Activated T-helper 17 cell treated with anti-CD3 and anti-CD28 coated beads, Interleukin-2, amount 50 U/mL, for 72 hours (primary cell): ENCODE measurements at places on chromosomes 2 and 18. TPM values are rescaled to one million over a fixed set of nuclear protein-coding genes. Genes with fewer than 3 reads are reported as not detected.

GRCh38 chr2:7116511-7116910 is 199.3 kb downstream of the RNF144A start:
- ATAC-seq: no peak

DNA sequence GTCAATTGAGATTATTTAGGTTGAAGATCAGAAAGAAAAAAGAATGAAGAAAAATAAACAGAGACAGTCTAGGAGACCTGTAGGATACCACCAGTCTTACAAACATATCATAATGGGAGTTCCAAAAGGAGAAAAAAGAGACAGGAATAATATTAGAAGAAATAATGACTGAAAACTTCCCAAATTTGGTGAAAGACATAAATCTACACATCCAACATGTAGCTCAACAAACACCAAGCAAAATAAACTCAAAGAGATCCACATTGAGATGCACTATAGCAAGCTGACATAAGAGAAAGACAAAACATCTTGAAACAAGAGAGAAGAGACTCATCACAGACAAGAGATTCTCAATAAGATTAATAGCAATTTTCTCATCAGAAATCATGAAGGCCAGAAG is 274.0 kb downstream of the TFCP2L1 start:
- ATAC-seq: no peak

GRCh38 chr2:236264256-236264655 is at the start of gene ASB18:
ASB18 (minus strand) TSS chr2:236264406; CDS start chr2:236264345, 61 bp downstream.
- no peak for ATAC-seq

DNA sequence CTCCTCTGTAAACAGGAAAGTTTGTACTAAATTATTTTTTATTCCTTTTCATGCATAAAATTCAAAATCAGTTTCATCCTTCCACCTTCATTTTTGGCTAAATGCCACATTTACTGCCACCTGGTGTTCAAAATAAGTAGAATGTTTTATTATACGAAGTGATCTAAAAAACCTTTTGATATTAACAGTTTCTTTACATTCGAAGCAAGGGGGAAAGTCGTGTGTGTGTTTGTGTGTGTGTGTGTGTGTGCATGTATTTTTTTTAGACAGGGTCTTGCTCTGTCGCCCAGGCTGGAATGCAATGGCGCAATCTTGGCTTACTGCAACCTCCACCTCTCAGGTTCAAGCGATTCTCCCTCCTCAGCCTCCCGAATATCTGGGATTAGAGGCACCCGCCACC is 9.0 kb upstream of the SCN9A start:
- no peak for ATAC-seq

GRCh38 chr2:64686283-64686956 is 32.7 kb upstream of the SERTAD2 start:
- ATAC-seq: peak; percentile 79

DNA sequence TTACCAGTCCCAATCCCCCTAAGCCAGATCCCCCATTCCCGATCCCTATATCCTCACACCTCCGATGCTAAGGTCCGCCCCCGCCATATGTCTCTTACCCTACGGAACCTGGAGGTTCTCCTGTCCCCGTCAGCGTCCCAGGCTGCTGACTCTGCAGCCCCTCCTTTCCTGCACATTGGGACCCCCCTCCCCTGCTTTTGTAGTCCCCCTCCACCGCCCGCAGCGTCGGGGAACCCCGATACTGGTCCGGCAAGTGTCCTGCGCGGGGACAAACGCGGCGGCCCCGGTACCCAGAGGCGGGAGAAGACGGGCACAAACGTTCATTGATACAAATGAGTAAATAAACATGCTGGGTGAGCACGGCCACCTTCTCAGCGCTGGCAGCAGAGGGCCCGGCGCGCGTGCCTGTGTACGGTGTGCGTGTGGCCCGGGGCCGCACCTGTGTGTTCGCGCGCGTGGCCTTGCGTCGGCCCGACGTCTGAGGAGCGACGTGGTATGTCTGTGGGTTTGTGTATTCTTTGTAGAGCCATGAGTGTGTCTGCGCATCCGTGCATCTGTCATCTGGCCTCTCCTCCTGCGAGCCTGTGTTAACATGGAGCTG is 2.0 kb upstream of the CYP26B1 start:
- peak; percentile 37 for ATAC-seq

DNA sequence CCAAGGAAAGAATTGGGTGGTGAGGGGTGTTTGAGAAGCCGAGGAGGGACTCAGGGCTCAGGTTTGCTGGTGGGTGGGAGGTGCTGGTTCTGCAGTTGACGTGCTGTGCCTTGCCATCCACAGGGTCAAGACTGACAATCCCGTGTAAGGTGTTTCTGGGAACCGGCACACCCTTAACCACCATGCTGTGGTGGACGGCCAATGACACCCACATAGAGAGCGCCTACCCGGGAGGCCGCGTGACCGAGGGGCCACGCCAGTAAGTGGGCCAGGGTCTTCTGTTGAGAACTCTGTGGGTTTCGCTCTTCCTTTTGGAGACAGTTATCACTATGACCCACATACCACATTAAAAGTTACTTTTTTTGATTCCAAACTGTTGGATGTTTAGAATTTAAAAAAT is 32.6 kb downstream of the IL1R2 start:
- ATAC-seq: no peak

GRCh38 chr2:6423157-6423556 is 442.6 kb downstream of the CMPK2 start:
- ATAC-seq: no peak

GRCh38 chr2:219803294-219803693 is 175.9 kb downstream of the SLC4A3 start:
- ATAC-seq: no peak

DNA sequence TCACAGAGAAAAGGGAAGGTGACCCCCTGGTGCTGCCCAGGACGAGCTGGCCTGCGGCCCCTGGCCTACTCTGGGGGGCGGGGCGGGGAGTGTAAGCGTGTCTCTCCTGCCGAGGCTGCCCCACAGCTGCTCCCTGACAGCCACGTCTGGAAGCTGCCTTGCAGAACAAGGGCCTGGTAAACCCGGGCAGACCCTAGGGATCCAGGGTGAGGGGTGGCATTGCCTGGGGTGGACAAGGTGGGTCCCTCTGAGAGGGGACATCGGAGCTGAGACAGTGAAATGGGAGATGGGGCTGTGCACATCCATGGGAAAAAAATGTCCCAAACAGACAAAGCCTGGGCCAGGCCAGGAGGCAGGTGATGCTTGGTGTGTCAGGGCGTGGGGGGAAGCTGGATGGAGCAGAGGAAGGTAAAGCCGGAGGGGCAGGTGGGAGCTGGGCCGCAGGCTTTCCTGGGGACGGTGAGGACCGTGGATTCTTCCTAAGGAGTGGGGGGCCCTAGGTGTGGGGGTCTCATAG is 66.0 kb upstream of the HDAC4 start:
- ATAC-seq: no peak

- peak; percentile 35 for ATAC-seq
These were observed 626 bp downstream of the CAPN10 start for GRCh38 chr2:240586919-240587800.

- ATAC-seq: peak; percentile 94
These were observed 83.9 kb downstream of the PDK1 start for GRCh38 chr2:172639823-172640222.

GRCh38 chr18:43578706-43579105 is 301.4 kb upstream of the SYT4 start:
- ATAC-seq: no peak

- ATAC-seq: no peak
These were observed 117.2 kb downstream of the SLC4A3 start for GRCh38 chr2:219744600-219744999.

GRCh38 chr18:74513883-74514205 is 17.7 kb downstream of the CNDP2 start:
- no peak for ATAC-seq

- no peak for ATAC-seq
These were observed 52.5 kb upstream of the CSRNP3 start for GRCh38 chr2:165417009-165417408.

DNA sequence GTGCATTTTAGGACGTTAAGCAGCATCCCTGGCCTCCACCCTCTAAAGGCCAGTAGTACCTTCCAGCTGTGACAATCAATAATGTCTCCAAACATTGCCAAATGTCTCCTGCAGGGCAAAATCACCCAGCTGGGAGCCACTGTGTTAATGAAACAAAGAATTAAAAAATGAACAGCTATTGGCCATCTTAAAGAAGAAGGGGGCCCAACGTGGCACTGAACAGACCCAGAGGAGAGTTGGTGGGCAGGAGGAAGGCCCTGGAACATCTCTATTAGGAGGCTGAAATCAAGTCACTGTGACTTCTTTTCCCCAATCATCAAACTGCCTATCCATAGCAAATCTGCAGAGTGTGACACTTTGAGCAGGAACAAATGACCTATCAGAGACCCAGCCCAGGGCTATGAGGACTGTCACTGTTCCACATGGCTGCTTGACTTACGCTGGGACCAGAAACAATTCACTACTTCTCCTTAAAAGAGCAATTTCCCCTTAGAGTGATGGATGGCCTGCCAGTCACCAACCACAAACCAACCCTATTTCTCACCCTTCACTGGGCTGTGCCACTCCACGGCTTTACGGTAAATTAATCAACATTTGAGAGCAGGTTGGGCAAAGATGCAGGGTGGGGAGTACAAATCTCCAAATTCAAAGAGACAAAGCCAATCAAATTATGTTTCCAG is 35.2 kb upstream of the TEX51 start:
- ATAC-seq: no peak

DNA sequence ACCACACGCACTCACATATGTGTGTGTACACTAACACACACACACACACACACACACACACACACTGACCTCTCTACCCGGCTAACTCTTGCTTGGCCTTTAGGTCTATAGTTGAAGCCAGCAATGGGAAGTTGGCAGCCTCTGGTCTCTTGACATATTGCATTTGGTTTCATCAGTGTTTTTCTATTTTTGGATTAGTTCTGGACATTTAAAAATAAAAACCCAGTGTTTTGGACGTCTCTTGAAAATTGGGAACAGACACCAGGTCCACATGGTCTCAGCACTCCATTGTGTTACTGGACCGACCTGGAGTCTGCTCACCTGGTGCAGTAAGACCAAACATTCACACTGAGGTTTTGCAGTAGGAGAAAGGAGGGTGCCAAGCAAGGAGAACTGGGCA is 50.4 kb upstream of the AFF3 start:
- ATAC-seq: no peak

- ATAC-seq: no peak
These were observed 56.2 kb downstream of the HNMT start for GRCh38 chr2:138020432-138020831.

- no peak for ATAC-seq
These were observed 113.9 kb downstream of the THNSL2 start for GRCh38 chr2:88283886-88284592.

DNA sequence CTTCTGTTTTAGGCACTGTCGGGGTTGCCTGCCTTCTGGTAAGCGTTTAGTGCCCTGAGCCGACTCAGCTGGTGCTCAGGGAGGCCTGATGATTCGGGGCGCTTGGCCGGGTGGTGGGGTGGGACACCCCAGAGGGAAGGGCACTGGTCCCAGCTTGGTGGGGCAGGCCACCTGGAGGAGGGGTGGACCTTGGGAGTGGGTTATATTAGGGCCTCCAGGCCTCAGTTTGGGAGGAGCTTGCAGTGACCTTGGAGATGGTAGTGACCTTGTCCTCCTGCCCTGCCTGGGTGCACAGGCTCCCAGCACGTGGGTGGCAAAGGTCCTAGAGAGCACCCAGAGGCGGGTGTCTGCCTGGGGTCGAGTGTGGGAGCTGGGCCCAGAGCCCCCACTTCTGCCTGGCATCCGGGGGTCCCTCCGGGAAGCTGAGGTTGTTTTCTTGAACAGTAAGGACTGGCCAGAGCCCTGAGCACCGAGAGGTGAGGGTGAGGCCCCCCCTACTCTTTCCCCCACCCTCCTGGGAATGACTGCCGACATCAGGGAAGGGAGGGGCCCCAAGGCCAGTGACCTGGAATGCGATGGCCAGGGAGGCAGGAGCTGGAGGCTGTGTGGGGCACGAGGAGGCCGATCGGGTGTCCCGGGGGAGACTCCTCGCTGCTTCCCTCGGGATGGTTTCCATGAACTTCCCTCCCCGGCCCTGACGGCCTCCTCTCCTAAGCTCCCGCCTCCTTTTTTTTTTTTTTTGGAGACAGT is 61.3 kb downstream of the HPCAL1 start:
- no peak for ATAC-seq

GRCh38 chr2:154696810-154697417 is 1.6 kb upstream of the KCNJ3 start:
- ATAC-seq: no peak

- no peak for ATAC-seq
These were observed 10.2 kb downstream of the ACKR3 start for GRCh38 chr2:236579746-236580315.

GRCh38 chr2:118492335-118492734 is 355.1 kb downstream of the EN1 start:
- ATAC-seq: no peak

- no peak for ATAC-seq
These were observed 487.4 kb downstream of the ZEB2 start for GRCh38 chr2:144032566-144032965.

DNA sequence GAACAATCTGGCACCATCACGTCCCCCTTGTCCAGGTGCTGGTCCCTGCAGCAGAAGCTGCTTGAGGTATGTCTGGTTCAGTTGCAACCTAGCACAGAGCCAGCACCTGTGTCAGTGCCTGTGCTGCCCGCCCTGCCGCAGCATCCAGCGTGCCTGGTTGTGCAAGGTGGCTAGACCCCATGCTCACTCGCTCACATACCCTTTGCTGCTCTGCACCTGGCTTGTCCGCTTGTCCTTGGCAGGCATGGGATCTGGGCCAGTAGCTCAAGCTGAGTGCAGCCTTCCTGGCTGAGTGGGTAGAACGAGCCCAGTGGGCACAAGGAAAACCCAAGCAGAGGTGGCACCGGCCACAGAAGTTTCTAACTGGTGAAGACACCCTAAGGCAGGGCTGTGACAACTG is 314.6 kb upstream of the KYNU start:
- ATAC-seq: no peak

DNA sequence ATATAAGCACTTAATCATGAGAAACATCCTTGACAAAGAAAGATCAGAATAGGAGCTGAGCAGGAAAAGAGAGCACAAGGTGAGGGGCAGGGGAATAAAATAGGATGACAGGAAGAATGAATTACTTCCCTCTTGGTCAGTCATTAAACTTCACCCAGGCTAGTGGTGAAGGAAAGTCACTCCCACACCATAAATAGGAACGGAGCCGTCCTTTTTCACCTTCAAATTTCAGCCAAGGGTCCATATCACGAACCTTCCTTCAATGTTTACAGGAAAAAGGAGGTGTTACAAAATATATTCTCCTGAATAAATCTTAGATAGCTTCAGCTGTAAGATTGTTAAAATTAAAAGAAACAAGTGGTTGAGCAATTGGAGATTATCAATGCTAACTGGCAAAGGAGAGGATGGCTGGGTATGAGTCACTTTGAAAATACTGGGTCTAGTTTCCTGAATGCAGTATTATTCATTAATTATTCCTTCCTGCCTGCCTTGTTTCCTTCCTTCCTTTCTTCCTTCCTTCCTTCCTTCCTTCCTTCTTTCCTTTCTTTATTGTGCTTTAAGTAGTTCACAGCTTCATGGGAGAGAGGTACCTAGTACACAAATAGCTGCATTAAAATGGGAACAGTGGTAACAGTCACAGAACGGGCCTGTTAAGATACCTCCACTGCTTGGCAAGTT is 292.3 kb upstream of the ID2 start:
- no peak for ATAC-seq

The CPS1 gene
- total RNA-seq: 1.3 TPM

The RAB27B gene
- 0.50 TPM for total RNA-seq

The MBP gene
- 66.5 TPM for total RNA-seq

The LRRC30 gene
- total RNA-seq: not detected

The OSR1 gene
- not detected for total RNA-seq

The LIMS4 gene
- 0.43 TPM for total RNA-seq

The SPIRE1 gene
- total RNA-seq: 5.0 TPM

The TXNDC2 gene
- total RNA-seq: not detected

The TMEM131 gene
- 36.4 TPM for total RNA-seq

The NEU4 gene
- total RNA-seq: 9.8 TPM

The IL36RN gene
- not detected for total RNA-seq

The SOX11 gene
- not detected for total RNA-seq

The PTMA gene
- 1,439 TPM for total RNA-seq

The IL1RN gene
- 32.8 TPM for total RNA-seq

The NIFK gene
- total RNA-seq: 146 TPM
